Neural crest cell (in vitro differentiated cells): ENCODE measurements at places on chromosomes 11 and 22. TPM values are rescaled to one million over a fixed set of nuclear protein-coding genes. Genes with fewer than 3 reads are reported as not detected.

GRCh38 chr11:120035756-120036155 lies 102.2 kb downstream of the TRIM29 start:
- DNase-seq, result no peak

Gene SPDYC
- total RNA-seq, result not detected in 2 replicates

Gene KLHDC7B
- total RNA-seq, result 0.05 and 0.07 TPM in 2 replicates

DNA sequence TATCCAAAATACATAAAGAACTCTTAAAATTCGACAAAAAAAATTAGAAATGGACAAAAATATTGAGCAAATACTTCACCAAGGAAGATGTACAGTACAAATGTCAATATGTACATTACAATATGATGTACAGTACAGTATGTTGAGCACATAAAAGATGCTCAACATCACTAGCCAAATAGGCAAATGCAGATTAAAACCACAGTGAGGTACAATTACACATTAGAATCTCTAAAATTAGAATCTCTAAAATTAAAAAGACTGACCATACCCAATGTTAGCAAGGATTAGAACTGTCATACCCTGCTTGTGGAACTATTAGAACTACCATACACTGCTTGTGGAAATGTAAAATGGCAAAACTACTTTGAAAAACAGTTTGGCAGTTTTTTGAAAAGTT lies 78.7 kb upstream of the TSPAN18 start:
- DNase-seq, result no peak

DNA sequence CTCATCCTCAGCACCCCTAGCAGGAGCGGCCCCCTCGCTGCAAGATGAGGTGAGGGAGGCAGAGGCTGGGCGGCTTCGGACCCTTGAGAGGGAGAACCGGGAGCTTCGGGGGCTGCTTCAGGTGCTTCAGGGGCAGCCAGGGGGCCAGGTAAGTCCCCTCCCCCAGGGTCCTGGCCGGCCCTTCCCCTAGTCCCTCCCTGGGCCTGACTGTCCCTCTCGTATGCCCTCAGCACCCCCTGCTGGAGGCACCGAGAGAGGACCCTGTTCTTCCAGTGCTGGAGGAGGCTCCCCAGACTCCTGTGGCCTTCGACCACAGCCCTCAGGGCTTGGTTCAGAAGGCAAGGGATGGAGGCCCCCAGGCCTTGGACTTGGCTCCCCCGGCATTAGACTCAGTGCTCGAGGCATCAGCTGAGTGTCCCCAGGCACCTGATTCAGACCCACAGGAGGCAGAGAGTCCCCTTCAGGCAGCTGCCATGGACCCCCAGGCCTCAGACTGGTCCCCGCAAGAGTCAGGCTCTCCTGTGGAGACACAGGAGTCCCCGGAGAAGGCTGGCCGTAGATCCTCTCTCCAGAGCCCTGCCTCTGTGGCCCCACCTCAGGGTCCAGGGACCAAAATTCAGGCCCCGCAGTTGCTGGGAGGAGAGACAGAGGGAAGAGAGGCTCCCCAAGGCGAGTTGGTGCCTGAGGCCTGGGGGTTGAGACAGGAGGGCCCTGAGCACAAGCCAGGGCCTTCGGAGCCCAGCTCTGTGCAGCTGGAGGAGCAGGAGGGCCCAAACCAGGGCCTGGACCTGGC lies 4.0 kb downstream of the CCDC88B start:
- no peak for DNase-seq

Gene USH1C
- total RNA-seq, result not detected in 2 replicates

GRCh38 chr11:105923807-105924206 lies 98.2 kb downstream of the MSANTD4 start:
- no peak for DNase-seq

GRCh38 chr11:112537846-112538330 lies 277.2 kb upstream of the PLET1 start:
- DNase-seq, result no peak

DNA sequence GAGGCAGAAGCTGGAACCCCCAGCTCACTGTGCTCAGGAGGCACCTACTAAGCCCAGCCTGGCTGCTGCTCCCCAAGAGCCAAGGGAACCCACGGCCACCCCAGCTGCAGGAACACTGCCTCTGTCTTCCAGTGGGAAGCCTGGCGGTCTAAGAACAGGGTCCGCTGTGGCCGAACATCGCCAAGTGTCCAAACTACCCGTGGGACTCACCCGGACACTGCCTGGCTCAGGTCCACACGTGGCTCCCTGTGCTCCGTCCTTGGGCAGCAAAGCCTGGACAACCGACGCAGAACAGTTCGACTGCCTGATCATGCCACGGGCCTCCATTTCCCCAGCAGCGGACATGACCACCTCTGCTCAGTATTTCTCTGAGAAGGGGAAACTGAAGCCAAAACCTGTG lies 747.0 kb downstream of the BRD1 start:
- no peak for DNase-seq

Gene DRD4
- 0.30 and 0.63 TPM in 2 replicates for total RNA-seq

DNA sequence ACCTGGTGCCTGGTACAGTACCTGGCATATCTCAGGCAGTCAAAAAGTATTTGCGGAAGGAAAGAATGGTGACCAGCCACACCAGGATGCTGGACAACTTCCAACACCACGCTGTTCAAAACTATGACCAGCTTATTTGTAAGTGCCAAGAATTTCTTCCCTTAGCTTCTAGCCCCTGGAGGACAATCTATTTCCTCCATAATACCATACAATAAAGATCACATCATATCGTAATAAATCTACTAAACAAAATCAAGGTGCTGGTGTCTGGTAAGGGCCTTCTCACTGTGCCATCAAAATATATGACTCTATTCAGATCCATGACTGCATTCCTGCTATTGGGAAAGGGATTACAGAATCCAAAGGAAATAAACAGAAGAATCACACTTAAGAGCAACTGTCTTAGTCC lies 51.5 kb downstream of the ALG9 start:
- DNase-seq, result no peak

DNA sequence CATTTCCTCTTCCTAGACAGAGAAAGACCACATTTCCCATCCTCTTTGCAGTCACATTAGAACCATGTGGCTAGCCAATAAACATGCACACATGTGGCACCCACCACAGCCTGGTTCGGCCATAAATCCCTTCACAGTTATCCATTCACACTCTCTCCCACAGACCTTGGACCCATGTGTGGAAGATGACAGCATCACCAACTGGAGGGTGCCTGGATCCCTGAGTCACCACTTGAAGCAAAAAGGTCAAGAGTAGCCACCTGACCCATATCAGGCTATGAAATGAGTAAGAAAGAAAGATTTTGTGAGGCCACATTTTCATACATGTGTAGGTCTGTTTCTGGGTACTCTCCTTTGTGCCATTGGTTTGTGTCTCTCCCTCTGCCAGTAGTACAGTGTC lies 9.0 kb upstream of the TMEM121B start:
- DNase-seq, result no peak

DNA sequence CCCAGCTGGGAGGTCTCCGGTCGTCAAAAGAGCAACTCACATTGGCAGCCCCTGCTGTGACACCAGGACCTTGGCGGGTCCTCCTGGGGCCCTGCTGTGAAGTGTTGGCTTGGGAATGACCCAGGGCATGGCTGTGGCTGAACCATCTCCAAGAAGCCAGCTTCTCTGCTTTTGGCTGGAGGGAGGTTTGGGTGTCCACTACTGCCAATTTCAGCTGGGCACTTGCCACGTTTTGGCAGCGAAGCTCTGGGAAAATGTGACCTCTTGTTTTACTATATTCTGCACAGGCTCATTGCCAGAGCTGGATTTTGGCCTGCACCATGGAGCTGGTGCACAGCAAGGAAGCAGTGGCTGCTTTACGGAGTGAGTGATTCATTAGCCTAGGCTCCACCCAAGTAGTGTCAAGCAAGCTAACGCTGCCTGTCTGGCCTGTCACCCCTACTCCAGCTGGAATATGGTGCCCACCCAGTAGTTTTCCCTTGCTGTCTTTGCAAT lies 24.3 kb upstream of the SMCO4 start:
- DNase-seq, result no peak

DNA sequence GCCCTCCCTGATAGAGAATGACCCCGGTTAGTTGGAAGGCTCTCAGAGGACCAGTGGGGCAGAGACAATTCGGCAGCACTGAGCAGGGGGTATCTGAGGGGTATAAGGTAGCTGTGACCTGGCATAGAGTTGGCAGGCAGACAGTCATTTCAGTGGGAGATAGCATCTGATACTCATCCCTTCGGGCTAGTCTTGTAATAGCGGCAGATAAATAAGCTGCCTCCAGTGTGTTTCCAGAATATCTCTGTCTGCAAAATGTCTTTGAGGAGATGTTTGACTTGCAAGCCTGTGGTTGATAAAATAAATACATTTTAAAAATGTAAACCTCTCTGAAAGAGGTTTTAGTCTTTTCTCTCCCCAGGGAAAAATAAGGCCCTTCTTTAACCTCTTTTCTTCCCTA lies 54.2 kb downstream of the TEAD1 start:
- no peak for DNase-seq

Gene LMO1
- 1.5 and 1.8 TPM in 2 replicates for total RNA-seq

Gene TRIM22
- 2.2 and 3.1 TPM in 2 replicates for total RNA-seq

DNA sequence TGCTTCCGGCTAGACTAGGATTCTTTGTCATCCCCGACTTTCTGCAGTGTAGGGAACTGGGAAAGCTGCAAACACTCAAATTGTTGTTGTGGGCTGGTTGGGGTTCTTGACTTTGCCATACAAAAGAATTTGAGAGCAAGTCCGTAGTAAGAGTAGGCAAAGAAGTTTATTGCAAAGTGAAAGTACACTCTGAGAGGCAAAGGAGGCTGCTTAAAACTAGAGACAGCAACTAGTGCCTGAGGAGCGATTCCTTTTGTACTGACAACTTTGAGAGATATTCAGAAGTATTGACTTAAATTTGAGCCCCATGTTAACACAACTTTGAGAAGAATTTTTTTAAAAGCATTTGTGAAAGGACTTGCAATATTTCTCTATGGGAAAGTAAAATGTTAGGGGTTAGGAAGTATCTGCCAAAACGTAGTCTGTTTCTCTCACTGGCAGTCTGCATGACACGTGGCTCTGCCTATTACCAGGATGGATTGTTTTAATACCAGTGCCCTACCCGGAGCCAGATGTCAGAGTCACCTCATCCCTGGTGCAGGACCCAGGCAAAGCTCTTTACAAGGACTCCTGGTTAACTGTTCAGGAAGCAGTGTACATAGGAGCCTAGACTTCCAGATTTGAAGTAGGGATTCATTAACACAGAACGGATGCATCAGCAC lies 85.0 kb upstream of the CLPB start:
- DNase-seq, result no peak

Gene CREB3L1
- total RNA-seq, result 0.71 and 0.75 TPM in 2 replicates

Gene PRR33
- total RNA-seq, result not detected in 2 replicates

GRCh38 chr22:41934284-41935014 lies 7.8 kb upstream of the TNFRSF13C start:
- no peak for DNase-seq

DNA sequence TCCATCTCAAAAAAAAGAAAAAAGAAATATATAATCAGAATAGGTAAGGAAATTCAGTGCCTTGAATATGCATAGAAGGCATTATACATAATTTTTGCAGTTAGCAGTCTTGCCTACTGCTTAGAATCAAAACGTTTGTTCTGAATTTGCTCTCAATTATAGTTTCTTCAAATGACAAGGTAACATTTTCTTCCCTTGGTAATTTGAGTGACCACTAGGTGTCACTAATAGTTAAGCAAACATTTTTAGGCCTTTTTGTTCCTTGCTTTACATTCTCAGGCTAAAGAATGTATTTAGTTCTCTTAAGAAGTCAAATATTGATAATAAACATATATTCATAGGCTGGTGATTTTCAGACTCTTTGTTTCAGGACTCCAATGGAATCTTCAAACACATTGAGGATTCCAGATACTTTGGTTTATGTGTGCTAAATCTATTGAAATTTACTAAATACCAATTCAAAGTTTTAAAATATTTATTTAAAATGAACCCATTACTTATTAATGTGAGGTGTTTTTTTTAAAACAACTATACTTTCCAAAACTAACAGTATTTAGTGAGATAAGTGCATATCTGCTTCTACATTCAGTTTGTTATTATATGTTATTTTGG lies 55.0 kb upstream of the DEPDC7 start:
- DNase-seq, result no peak

DNA sequence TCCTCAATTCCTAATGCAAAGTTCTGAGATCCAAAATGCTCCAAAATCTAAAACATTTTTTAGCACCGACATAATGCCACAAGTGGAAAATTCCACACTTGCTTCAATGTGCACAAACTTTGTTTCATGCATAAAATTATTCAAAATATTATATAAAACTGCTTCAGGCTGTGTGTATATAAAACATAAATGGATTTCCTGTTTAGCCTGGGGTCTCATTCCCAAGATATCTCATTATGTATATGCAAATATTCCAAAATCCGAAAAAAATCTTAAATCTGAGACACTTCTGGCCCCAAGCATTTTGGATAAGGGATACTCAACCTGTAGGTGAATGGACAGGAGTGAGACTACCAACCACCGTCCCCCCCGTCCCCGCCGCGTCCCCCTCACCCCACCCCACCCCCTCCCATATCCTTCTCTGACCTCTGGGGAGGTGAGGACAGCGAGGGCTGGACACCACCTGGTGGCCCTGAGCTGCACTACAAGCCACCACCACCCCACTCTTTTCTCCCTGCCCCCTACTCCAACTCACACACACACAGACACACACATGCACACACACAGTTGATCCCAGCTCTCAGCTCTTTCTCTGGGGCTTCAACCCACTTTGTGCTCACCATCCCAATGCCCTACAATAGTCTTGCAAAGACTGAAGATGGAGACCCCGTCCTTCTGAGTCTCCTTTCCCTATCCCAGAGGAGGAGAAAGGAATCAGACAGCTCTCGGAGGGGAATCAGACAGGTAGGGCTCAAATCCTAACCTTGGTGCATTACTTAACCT lies 101.0 kb downstream of the PDE2A start:
- DNase-seq, result peak; percentile 56

DNA sequence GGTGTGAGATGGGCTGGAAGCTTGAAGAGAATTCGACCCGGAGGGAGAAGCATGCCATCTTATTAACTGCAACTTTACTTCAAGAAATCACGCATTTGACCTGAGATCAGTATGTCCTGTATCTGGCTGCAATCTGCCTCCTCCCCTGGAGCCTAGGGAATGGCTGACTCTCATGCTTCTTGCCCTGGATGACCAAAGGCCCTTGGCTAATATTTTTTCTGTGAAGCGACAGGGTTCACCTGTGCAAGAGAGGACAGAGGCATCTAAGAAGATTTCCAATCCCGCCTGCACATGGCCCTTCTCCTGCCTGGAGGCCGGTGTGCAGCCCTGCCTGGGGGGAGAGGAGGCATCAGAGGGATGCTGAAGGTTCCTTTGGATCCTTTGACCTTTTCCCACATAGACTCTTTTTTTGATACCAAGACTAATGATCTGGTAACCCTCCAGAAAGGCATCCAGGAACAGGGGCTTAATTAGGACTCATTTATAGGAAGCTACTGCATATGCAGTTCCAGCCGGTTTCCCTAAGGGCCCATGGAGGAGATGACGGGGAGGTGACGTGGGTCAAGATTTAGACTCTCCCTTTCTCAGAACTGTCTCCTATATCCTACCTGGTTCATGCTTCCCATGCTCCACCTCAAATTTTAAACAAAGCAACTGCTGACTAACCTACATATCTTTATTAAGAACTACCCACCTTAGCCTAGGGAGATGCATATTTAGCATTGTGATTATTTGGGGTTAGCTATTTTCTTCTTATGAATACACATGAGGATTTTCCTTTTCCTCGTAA lies 50.8 kb downstream of the NTM start:
- no peak for DNase-seq

Gene DEPDC7
- total RNA-seq, result 3.9 and 4.2 TPM in 2 replicates

- DNase-seq, result no peak
Observed at GRCh38 chr22:36966851-36967540, 52.3 kb downstream of the TST start.

- DNase-seq, result no peak
Observed at GRCh38 chr22:31442768-31443489, 43.5 kb downstream of the DRG1 start.
